ENCODE measurements at places on chromosomes 12 and 14.
A peak's percentile ranks its signal among the peaks of the same experiment; 100 is the strongest.

DNA sequence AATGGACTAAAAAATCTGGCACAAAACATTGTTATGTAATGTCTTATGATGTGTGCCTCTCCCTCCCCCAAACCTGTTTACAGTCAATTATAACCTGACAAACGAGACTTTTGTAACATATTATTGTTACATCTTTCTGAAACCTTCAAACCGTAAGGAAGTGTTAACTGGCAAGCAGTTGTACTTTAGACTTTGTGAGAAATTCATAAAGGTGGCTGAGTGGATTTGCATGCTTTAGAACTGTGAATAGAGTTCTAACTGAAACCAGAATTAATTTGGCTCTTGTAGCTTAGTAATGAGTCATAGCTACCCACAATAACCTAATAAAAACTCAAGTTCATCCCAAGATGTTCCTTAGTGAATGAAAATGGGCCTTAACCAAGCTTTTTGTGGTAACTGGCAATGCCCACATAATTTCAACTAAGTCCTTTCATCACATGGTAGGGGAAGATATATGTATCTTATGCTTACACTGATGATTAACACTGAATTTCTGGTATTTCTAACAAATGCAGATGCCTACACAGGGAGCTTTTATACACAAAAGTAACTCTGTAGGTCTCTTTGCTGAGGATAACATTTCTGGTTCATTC lies 29.7 kb downstream of the RAD9B start:
- no peak overlapping the region for H3K27ac ChIP-seq
- no peaks in the 10 kb centered on the region for H3K4me1 ChIP-seq
- no peak for DNase-seq
- H3K4me3 ChIP-seq = no peak overlapping the region

DNA sequence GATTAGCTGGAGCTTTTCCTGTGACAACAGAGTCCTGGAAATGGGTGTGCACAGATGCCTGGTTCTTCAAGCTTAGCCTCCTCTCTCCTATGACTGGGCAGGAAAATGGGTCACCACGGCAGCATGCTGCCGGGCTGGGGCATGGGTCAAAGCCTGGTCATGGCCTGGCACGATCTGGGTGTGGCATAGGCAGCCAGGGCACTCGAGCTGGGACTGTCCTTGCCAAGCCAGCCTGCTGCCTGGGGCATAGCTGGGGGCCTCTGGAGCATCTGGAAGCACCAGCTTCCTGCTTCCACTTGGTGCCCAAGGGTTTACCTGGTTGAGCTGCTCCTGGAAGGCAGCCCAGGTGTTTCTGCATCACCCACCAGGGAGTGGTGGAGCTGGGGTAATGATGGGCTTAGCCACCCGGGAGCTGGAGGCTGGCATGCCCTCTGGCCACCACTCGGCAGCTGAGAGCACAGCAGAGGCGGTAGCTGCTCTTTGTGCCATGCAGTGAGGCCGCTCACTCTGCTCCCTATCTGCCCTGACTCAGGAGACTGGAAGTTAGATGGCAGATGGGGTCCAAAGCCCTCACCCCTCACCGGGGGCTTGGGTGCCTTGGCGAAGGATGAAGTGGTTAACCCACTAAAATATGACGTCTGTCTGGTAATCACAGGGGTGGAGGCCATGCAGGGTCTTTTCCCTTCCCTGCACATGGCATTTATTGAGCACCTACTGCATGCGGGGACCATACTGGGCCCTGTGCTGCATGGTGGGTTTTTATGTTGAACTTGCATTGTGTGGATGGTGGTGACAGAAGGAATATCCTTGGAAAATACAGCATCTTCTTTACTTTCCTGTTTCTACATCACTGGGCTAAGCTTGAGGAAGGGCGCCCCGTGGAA lies 1.7 kb downstream of the OTUB2 start:
- no peak overlapping the region for H3K4me3 ChIP-seq
- H3K4me1 ChIP-seq = peaks cover 40% of the 10 kb centered on the region
- no peaks in the 10 kb centered on the region for H3K36me3 ChIP-seq
- no peaks in the 10 kb centered on the region for H3K27me3 ChIP-seq
- H3K27ac ChIP-seq = no peak overlapping the region

GRCh38 chr14:101918065-101918989 lies 46.0 kb upstream of the DYNC1H1 start:
- no peaks in the 10 kb centered on the region for H3K27me3 ChIP-seq
- DNase-seq = no peak
- H3K4me1 ChIP-seq = no peaks in the 10 kb centered on the region
- no peak overlapping the region for H3K4me3 ChIP-seq
- peaks cover 74% of the 10 kb centered on the region for H3K36me3 ChIP-seq
- no peak overlapping the region for H3K27ac ChIP-seq

DNA sequence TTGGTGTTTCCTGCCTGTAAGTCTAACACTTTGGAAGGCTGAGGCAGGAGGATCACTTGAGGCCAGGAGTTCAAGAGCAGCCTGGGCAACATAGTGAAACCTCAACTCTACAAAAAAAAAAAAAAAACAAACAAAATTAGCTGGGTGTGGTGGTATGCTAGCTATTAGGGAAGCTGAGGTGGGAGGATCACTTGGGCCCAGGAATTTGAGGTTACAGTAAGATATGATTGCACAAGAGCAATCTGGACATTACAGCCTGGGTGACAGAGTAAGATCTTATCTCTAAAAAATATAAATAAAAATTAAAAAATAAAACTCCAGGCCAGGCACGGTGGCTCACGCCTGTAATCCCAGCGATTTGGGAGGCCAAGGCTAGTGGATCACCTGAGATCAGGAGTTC lies 39.8 kb upstream of the CMKLR1 start:
- H3K4me3 ChIP-seq = no peak overlapping the region
- H3K36me3 ChIP-seq = no peaks in the 10 kb centered on the region
- H3K27me3 ChIP-seq = no peaks in the 10 kb centered on the region

GRCh38 chr14:93027810-93028723 lies 87.7 kb downstream of the ITPK1 start:
- H3K27ac ChIP-seq = no peak overlapping the region
- peaks cover 3% of the 10 kb centered on the region for H3K36me3 ChIP-seq
- H3K4me1 ChIP-seq = peaks cover 9% of the 10 kb centered on the region
- H3K27me3 ChIP-seq = no peaks in the 10 kb centered on the region
- H3K4me3 ChIP-seq = no peak overlapping the region

- H3K27me3 ChIP-seq = no peaks in the 10 kb centered on the region
- DNase-seq = peak; percentile 42
- H3K27ac ChIP-seq = peak overlapping the region; percentile 25
- H3K4me1 ChIP-seq = peaks cover 51% of the 10 kb centered on the region
Measured at GRCh38 chr14:69685218-69685616, 73.8 kb downstream of the SUSD6 start.

GRCh38 chr12:47744005-47744651 lies 14.6 kb downstream of the RAPGEF3 start:
- peaks cover 37% of the 10 kb centered on the region for H3K4me1 ChIP-seq
- no peak overlapping the region for H3K4me3 ChIP-seq
- H3K27ac ChIP-seq = no peak overlapping the region
- no peaks in the 10 kb centered on the region for H3K36me3 ChIP-seq
- peak; percentile 66 for DNase-seq
- H3K27me3 ChIP-seq = no peaks in the 10 kb centered on the region

GRCh38 chr12:120710805-120711296 lies 593 bp downstream of the UNC119B start:
- H3K27ac ChIP-seq = peak overlapping the region; percentile 58
- no peak for DNase-seq
- peak overlapping the region; percentile 83 for H3K4me3 ChIP-seq
- H3K4me1 ChIP-seq = peaks cover 30% of the 10 kb centered on the region

DNA sequence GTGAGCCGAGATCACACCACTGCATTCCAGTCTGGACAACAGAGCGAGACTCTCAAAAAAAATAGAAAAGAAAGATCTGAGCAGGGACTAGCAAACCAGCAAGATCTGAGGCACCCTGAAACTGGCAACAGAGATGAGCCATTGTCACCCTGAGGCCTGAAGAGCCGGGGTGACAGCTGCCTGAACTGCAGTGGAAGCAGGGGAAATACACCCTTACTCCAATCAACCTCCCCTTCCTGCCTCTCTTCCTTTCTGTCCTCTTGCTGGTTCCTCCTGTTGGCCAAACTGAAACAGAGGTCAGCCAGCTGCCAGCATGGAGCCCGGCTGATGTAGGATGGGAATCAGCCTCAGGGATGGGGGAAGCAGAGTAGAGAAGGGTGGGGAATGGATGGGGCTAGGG lies 192.0 kb downstream of the CHST11 start:
- no peak for DNase-seq
- peaks cover 9% of the 10 kb centered on the region for H3K36me3 ChIP-seq
- no peaks in the 10 kb centered on the region for H3K27me3 ChIP-seq
- no peak overlapping the region for H3K27ac ChIP-seq
- peaks cover 17% of the 10 kb centered on the region for H3K4me1 ChIP-seq

DNA sequence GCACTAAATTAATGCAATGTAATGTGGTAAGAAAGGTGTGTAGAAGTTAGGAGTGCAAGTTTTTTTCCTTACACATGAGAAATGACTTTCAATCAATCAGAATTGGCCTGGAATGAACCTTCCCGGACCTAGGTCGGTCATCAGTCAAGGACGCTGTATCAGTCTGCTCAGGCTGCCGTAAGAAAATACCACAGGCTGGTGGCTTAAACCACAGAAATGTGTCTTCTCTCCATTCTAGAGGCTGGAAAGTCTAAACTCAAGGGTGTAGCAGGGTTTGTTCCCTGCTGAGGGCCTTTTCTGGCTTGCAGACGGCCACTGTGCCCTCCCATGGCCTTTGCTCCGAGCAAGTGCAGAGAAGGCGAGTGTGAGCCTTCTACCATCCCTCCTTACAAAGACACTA lies 86.6 kb upstream of the DYNC1H1 start:
- no peak for DNase-seq
- H3K27me3 ChIP-seq = no peaks in the 10 kb centered on the region
- peak overlapping the region; percentile 4 for H3K27ac ChIP-seq
- no peak overlapping the region for H3K4me3 ChIP-seq
- H3K4me1 ChIP-seq = peaks cover 58% of the 10 kb centered on the region
- H3K36me3 ChIP-seq = peaks cover 55% of the 10 kb centered on the region

- no peaks in the 10 kb centered on the region for H3K36me3 ChIP-seq
- no peak for DNase-seq
- no peak overlapping the region for H3K27ac ChIP-seq
- H3K4me3 ChIP-seq = peak overlapping the region; percentile 52
Measured at GRCh38 chr14:103056322-103057027, 874 bp downstream of the CDC42BPB start.

DNA sequence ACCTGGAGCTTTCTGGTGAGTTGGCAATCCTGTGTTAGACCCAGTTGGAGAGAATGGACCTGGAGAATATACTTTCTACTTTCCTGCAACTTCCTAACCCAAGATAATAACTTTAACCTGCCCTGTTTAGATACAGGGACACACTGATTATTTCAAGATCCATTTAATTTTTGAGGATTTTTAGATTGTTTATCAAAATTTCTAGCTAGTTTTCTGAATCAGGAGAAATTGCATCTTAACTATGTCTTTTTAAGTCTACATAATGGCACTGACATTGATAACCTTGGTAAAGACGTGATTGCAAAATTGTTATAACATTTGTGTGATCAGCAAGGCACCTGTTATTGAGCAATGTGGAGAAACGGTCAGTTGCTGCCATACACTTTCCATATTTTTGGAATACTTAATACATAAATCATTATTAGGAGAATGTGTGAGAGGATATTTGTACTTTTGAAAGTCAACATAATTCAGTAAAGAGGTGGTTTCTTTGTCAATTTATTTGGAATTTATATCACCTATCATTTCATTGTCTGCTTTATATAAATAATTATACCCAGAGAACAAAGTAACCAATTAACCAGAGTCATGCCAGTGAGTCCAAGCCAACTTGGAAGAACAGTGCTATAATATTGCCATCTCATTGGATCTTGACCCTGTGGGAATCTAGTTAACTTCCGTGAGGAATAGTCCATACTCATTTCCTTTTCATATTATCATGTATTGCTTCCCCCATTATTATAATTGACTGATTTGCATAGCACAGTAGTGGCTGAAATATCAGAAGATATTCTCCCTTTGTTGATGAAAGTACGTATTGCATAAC lies 28.4 kb downstream of the NFYB start:
- no peak overlapping the region for H3K27ac ChIP-seq
- H3K27me3 ChIP-seq = no peaks in the 10 kb centered on the region
- DNase-seq = no peak
- H3K4me3 ChIP-seq = no peak overlapping the region
- no peaks in the 10 kb centered on the region for H3K4me1 ChIP-seq

DNA sequence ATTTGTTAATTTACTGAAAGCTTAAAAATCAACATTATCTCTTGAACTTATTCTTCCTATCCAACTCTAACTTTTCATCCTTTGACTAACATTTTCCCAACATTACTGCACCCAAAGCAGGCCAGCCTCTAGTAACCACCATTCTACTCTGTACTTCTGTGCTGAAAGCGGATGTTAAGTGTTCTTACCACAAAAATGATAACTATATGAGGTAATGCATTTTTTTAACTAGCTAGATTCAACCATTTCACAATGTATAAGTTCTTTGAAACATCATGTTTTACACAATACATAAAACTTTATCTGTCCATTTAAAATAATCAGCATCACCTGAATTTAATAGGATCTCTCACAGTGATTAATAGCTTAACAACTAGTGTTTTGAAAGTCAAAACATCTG lies 468.5 kb upstream of the MGAT4C start:
- no peaks in the 10 kb centered on the region for H3K27me3 ChIP-seq
- H3K4me3 ChIP-seq = no peak overlapping the region
- H3K4me1 ChIP-seq = no peaks in the 10 kb centered on the region
- H3K27ac ChIP-seq = no peak overlapping the region
- H3K36me3 ChIP-seq = no peaks in the 10 kb centered on the region
- no peak for DNase-seq

DNA sequence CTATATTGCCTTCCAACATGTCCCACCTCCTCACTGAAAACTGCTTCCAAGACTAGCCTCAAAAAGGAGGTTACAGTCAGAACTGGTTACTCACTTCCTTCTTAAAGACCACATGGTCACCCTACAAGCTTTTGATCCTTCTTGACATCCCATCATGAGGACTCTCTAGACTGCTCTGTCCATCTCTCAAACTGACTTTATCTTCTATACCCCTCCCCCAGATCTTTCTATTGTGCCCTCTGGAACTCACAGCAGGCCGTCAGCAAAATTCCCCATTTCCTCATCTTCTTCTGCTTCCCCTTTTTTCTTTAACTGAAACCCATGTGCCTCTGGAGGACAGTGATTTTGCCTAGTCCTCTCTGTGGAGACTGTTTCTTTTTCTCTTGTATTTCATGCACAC lies 18.1 kb upstream of the IGF1 start:
- H3K36me3 ChIP-seq = no peaks in the 10 kb centered on the region
- no peak for DNase-seq
- H3K27ac ChIP-seq = no peak overlapping the region
- H3K4me3 ChIP-seq = no peak overlapping the region

DNA sequence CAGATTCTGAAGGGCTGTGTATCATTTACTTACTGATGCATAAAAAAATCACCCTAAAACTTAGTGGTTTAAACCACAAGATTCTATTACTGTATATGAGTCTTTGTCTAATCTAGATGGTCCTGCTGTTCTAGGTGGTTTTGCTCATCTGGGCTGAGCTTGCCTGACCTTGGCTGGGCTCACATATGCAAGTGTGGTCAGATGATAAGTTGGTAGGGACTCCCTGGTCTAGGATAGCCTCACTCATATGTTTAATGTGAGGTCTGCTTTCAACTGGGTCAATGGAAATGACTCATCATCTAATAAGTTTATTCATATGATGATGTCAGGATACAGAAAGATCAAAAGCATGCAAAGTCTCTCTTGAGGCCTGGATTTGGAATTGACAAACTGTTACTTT lies 887.8 kb downstream of the TRHDE start:
- H3K36me3 ChIP-seq = no peaks in the 10 kb centered on the region
- no peak for DNase-seq
- H3K4me3 ChIP-seq = no peak overlapping the region
- H3K4me1 ChIP-seq = no peaks in the 10 kb centered on the region

Data from CD4-positive, alpha-beta T cell (primary cell).